ENCODE measurements at places on chromosomes 5 and 9. TPM values are rescaled to one million over a fixed set of nuclear protein-coding genes. Genes with fewer than 3 reads are reported as not detected.

The PTGDS gene
- total RNA-seq = 0.56 TPM

The TRIM7 gene
- 46.1 TPM for total RNA-seq

The HK3 gene
- not detected for total RNA-seq

The PCDHB2 gene
- total RNA-seq = 4.5 TPM

The SAXO1 gene
- not detected for total RNA-seq

The VLDLR gene
- total RNA-seq = 21.1 TPM

The MUSK gene
- not detected for total RNA-seq

The NAA35 gene
- 30.7 TPM for total RNA-seq

The NUTM2G gene
- total RNA-seq = not detected

The SEMA6A gene
- total RNA-seq = not detected

The TMEM171 gene
- total RNA-seq = 6.4 TPM

The ARID3C gene
- total RNA-seq = not detected

The SHISAL2B gene
- not detected for total RNA-seq

The CDX1 gene
- total RNA-seq = not detected

The GABBR2 gene
- 0.34 TPM for total RNA-seq

The MAMDC2 gene
- 0.43 TPM for total RNA-seq

The PDGFRB gene
- total RNA-seq = 0.13 TPM

The BHMT2 gene
- total RNA-seq = not detected

The GFI1B gene
- not detected for total RNA-seq

The MYOZ3 gene
- not detected for total RNA-seq

The PCDHGA3 gene
- not detected for total RNA-seq

The C5orf46 gene
- total RNA-seq = 0.29 TPM

The CCDC112 gene
- 7.4 TPM for total RNA-seq

The PRKAA1 gene
- 36.7 TPM for total RNA-seq

The MZB1 gene
- not detected for total RNA-seq

The ENTREP1 gene
- total RNA-seq = 0.62 TPM

The CA9 gene
- total RNA-seq = 6.6 TPM

The GOLM1 gene
- 114 TPM for total RNA-seq

The OR1J2 gene
- total RNA-seq = not detected

The LHX3 gene
- total RNA-seq = 0.14 TPM
